ENCODE measurements at places on chromosomes 2 and 18.

DNA sequence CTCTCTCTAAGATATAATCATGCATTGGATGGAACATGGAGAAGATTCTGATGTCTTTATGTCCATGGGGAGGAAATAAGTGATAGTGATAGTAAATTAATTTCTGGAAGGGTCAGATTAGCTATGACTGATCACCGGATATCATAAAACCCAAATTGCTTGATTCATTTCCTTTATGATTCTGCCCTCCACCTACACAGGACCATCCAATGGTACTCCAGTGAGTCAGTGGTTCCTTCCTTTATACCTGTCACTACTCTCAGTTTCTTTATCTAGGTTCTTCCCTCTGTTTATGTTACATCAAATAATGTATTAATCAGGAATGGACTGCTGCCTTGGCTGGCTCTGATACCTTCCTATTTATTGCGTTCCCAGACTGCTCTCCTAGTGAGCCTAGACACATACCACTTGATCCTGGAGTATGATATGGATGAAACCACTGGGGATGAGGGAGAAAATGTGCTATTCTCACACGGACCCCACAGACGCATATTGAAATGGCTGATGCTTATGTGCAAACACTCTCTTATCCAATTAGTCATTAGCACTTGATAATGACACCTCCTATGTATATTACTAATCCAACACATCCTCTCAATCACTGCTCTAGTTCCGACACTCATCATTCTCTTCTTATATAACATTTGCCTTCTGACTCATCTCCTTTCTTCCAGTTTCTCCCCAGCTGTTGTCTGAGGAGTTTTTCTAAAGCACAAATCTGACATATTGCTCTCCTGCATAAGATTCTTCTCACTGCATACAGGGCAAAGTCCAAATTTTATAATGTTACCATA, 315.6 kb downstream of the INSIG2 start:
- DNase-seq: no peak

DNA sequence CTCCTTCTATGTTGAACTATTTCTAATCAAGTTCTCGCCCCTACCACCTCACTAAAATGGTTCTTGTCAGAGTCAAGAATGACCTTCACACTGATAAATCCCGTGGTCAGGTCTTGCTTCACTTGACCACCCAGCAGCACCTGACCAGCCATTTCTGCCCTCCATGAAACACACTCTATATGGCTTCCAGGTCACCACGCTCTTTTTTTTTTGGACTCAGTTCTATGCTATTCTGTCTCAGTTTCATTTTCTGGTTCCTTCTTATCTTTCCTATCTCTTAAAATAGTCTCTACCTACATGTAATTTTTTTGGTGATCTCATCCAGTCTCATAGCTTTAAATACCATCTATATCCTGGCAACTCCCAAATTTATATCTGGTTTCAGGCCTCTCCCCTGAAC, 11.4 kb downstream of the EIF2AK3 start:
- DNase-seq: no peak

DNA sequence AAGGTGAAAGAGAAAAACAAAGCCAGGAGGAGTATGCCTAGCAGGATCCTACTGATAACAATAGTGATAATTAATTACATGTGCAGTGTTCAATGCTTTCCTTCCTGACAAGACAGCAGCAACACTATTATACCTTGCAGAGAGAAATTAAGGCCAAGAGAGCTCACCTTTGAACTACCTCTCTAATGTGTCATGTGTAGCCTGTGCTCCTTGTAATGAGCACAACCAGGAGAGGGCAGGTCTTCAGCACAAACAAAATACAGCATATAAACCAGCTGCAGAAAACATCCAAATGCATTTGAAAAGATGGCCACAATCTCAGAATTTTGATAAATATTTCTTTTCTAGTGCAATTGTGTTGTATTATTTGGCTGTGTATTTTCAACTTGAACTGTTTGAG, 1425.7 kb downstream of the DSC3 start:
- no peak for DNase-seq

- DNase-seq: no peak
Observed at GRCh38 chr2:170819680-170820664, 3.3 kb downstream of the GAD1 start.

DNA sequence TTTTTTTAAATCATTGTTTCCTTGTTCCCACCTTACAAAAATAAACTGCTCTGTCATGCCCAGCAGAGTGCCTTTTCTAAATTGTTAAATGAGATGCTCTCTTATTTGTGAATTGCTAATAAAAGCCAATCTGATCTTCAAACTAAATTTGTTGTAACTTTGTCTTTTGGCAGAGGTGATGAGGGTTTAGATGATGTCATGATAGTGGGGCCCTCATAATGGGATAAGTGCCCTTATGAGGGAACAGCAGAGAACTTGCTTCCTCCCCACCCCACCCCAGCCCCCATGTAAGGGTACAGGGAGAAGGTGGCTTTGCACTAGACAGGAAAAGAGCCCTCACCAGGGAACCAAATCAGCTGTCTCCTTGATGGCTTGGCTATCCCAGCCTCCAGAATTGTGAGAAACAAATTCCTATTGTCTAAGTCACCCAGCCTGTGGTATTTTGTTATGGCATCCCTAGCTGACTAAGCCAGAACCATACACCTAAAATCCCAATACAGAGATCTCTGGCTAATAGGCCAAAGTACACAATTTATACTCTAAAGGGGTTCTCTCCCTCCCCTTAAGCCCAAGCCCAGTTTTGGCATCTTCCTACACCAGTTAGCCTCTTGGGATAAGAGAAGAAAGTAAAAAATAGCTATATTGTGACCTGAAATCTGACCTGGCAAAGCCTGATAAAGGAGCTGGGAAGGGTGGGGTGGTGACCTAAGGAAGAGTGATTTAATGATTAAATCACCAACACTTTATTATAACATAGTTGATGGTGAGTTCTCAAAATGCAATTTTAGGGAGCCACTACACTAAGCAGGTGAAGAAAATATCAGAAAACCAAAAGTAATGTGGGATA, 40.3 kb upstream of the HNRNPA3 start:
- DNase-seq: no peak

GRCh38 chr2:241412144-241412543, 56.1 kb downstream of the FARP2 start:
- peak; percentile 69 for DNase-seq

DNA sequence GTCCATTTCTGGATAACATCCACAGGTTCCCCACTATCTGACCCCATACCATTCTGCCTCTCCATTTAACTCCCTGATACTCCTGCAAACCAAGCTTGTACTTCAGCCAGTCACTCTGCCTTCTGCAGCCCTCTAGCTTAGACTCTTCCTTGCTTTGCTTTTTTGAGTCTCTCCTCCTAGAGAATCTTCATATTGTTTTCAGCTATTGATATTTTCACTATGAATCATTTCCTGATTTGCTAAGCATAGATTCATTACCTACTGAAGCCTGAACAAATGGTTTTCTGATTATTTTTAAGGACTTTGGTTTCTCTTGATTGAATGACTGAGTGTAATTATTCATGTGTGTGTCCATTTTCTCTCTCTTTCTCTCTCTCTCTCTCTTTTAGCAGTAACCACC, 2102.3 kb upstream of the CELF4 start:
- no peak for DNase-seq

GRCh38 chr2:219344751-219345430, 12.3 kb upstream of the RESP18 start:
- DNase-seq: no peak

DNA sequence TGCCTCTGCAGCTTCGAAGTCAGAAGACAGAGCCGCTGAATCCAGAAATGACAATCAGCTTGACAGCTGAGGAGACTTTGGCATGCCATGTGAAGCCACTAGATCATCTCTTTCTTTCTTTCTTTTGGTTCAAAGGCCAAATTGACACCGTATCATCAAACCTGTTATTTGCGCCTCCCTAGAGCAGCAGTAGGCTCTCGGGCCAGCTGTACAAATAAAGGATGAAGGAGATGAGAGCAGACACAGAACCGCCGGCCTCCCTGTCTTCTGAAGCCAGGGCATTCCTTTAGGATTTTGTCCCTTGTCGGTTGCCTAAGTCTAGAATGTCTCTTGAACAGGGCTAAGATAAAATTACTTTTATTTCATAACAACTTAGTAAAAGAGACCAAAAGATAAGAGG, 36.8 kb downstream of the COL4A4 start:
- DNase-seq: no peak

GRCh38 chr18:58392324-58393000, 236.4 kb downstream of the ALPK2 start:
- DNase-seq: peak; percentile 61

GRCh38 chr2:28400419-28400818, 7.8 kb downstream of the FOSL2 start:
- no peak for DNase-seq

DNA sequence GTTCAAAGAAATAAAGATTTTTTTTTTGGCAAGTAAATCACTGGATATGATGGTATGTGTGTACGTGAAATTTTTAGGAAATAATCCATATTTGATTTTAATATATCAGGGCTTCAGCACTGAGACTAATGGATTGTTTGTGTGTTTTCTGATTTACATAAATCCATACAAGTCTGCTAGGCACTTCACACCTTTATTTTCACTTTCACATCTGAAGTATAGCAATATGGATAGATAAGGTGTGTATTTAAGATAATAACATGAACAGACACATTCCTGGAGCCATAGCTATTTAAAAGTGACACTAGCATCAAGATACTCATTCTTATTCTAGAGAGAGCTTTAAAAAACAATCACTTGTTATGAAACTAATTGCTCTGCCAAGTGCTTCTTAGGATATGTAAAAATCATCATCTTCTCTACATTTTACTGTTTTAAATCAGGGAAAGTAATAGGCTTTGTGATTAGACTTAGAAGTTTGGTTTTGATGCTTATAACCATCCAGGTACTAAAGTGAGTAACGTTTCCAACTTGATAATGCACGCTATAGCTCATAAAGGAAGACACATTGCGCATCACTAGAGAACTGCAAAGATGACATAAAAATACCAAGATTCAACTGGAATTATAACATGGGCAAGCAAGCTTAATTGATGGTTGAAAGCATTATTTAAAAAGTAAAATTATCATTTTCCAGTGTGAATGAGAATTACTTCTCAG, 208.9 kb downstream of the ZEB2 start:
- DNase-seq: no peak

GRCh38 chr2:23419171-23420090, 34.5 kb downstream of the KLHL29 start:
- DNase-seq: no peak
